ENCODE measurements at places on chromosomes 3 and 15.
A peak's percentile ranks its signal among the peaks of the same experiment; 100 is the strongest.

DNA sequence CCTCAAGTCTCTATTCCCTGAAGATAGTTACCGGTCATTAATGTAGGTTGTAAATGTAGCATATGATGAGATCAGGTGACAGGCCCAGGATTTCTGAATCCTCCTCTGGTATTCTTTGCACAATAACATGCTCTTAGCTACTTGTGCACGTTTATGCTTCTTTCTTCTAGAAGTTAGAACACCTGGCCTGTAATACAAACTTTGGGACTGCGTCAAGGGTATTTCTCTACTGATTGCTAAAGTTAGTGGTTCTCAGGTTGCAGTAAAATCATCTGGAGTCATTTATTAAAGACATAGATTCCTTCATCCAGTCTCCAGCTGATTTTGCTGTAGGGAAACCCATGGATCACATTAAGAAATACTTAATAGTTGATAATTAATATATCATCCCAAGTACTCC, 48.0 kb downstream of the UNC13C start:
- no peak for DNase-seq

- no peak for DNase-seq
These were observed 90.6 kb upstream of the UBE2E2 start for GRCh38 chr3:23112491-23112890.

DNA sequence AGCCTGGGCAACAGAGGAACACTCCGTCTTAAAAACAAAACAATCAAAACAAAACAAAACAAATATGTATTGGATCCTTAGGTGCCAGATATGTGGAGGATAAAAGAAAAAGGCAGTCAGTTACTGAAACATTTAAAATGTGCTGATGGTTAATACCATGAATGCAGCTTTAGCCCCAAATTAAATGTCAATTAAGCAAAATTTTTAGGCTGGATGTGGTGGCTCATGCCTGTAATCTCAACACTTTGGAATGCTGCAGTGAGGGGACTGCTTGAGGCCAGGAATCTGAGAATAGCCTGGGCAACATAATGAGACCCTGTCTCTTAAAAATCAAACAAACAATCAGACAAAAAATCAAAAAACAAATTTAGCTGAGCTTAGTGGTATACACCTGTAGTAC, 8.5 kb upstream of the CHMP2B start:
- DNase-seq, result no peak

DNA sequence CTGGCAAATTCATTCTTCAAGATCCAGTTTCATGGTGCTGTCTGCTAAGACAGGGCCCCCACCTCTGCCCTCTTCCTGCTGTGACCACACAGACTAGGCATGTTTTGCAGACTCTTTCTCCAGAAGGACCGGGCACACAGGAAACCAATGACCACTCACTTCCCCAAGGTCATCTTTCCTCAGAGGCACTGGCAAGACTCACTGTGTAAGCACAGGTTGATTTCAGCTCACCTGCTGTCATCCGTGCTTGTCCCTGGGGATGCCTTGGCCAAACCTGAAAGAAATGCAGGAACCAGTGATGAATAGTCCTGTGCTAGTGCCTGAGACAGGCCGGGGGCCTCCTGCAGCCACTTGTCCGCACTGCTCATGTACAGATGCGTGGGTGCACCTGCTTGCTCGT, 33.5 kb downstream of the ALS2CL start:
- DNase-seq, result no peak

GRCh38 chr3:172591876-172592771, 68.9 kb upstream of the TNFSF10 start:
- peak; percentile 82 for DNase-seq

- no peak for DNase-seq
These were observed 154.3 kb downstream of the RBPMS2 start for GRCh38 chr15:64621056-64621455.

DNA sequence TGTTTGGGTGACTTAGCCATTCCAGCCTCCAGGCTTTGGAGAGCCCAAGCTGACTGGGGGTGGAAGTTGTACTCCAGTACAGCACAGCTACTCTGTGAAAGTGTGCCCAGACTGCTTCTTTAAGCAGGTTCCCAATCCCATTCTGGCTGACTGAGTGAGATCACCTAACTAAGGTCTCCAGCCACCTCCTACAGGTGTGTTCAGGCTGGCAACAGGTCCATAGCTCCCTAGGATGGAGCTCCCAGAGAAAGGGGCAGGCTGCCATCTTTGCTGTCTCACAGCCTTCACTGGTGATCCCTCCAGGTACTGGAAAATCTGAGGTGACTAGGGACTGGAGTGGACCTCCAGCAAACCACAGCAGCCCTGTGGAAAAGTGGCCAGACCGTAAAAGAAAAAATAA, 445.3 kb upstream of the KCNMB2 start:
- no peak for DNase-seq

Measured in activated T-cell treated with anti-CD3 and anti-CD28 coated beads for 48 hours (primary cell).